Neural progenitor cell (in vitro differentiated cells): ENCODE measurements at places on chromosomes 5 and 9. TPM values are rescaled to one million over a fixed set of nuclear protein-coding genes. Genes with fewer than 3 reads are reported as not detected.

DNA sequence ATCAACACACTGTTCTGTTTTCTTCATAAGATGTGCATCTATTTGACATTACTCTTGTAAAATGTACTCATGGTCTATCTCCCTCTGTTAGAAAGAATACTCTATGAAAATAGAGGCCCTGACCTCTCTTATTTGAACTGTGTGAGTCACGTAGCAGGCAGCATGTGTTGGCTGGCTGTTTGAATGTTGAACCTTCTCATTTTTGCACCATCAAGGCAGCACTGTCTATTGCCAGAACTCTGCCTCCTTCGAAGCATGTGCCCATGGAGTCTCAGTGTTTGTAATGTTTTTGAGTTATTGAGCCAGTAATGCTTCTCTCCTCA is 144.4 kb downstream of the ALDH1A1 start:
- H3K27ac ChIP-seq, result no peak overlapping the region
- H3K27me3 ChIP-seq, result no peaks in the 10 kb centered on the region
- H3K4me1 ChIP-seq, result no peaks in the 10 kb centered on the region
- no peaks in the 10 kb centered on the region for H3K36me3 ChIP-seq
- DNase-seq, result no peak

DNA sequence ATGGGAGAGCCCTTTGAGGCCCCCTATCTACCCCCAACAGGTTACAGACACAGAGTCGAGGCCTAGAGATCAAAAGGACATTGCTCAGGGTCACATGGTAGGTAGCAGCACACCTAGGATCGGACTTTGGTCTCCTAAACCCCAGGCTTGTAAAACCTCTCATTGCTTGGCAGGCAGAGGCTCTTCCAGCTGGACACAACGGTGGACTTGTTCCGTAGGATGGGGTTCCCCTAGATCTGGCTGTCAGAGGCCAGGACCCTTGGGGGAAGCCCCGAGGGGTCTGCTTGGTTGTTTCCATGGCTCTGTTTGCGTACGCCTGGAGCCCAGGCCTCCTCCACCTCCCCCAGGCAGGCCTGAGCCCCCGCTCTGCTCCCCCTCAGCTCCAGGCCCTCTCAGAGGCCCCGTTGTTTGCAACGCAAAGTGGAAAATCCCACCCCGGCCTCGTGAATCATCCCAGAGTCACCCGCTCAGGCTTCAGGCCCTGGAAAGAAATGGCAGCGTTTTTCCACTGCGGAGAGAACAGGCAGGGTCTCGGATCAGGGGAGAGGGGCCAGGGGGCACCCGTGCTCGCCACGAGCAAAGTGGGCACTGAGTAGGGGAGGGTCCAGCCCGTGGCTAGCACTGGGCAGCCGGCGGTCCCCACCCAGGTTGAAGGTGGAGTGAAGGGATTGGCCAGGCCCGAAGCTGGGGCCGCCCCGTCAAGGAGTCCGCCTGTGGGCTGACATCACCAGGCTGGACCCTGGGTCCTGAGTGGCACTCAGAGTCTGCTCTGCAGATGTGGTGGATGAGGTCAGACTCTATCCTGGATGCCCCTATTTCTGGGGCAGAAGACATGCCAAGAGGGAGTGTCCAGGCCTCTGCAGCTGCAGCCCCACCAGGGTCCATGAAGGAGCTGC is 19.8 kb downstream of the COL27A1 start:
- no peak overlapping the region for H3K4me3 ChIP-seq
- H3K4me1 ChIP-seq, result peaks cover 16% of the 10 kb centered on the region
- no peak for DNase-seq
- no peaks in the 10 kb centered on the region for H3K36me3 ChIP-seq
- H3K27me3 ChIP-seq, result no peaks in the 10 kb centered on the region

POC5 gene
- 31.2 and 58.2 TPM in 2 replicates for total RNA-seq

DNA sequence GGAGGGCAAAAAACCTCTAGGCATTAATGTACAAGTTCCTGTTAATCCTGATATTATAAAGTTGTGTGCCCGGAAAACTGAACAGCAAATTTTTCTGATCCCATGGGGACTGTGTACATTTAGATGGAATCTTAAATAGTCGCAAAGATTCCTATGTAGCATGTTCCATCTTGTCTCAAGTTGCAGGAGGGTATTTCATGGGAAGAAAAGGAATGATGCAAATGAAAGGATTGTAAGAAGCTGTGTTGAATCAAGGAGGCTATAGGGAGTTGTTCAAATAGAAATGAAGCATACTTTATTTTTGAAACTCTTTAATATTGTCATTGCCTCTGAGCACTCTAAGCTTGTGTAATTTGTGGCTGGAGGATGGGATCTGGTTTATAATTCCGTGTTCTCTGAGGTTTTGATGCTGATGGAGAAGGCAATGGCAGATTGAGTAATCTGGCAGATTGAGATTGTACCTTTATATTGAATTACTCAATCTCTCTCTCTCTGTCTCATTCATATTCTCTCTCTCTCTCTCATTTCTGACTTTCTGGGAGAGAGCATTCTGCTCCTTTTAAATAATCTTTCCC is 288.5 kb downstream of the OSTF1 start:
- H3K27ac ChIP-seq, result no peak overlapping the region
- no peak overlapping the region for H3K4me3 ChIP-seq
- DNase-seq, result no peak

C1QTNF3 gene
- 4.8 and 6.4 TPM in 2 replicates for total RNA-seq

CEP72 gene
- 17.2 and 21.5 TPM in 2 replicates for total RNA-seq

DNA sequence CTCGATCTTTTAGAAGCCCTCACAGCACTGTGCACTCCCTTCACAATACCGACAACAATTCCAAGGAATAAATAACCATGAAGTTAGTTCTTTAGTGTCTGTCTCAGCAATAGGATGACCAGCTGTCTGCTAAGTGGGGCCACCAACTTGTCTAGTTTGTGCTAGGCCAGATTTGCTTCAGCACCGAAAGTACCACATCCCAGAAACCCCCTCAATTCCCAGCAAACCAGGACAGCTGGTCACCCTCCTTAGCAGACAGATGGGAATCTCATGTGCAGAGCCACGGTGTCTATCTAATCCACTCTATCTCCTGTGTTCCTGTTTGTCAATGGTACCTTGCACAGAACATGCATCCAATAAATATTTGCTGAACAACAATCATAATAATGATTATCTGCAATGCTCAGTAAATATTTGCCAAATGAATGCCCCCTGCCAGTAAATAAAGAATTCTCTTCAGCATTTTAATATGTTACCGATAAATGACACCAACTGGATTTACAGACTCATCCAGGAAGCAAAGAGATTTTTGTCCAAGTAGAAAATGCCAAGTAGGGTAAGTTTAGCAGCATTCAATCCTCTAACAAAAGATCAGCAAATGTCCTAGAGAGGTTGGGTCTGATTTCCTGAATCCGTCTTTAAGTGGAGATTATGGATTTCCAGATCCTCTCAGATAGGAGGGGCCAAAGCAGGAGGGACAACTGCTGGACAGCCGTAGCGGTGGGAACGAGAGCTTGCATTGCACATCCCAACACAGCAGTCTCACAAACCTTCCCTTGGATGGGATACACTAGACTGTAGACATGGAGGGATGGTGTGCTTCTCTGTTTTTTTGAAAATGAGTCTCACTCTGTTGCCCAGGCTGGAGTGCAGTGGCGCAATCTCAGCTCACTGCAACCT is 51.9 kb upstream of the ANKRD33B start:
- no peaks in the 10 kb centered on the region for H3K27me3 ChIP-seq
- DNase-seq, result no peak
- H3K4me1 ChIP-seq, result peaks cover 14% of the 10 kb centered on the region
- no peak overlapping the region for H3K27ac ChIP-seq
